AG09309 (cell line): ENCODE measurements at places on chromosomes 1 and 21.
A peak's percentile ranks its signal among the peaks of the same experiment; 100 is the strongest.

GRCh38 chr1:200980452-200980772 lies 43.1 kb downstream of the KIF21B start:
- no peak for DNase-seq

GRCh38 chr1:116008656-116009390 lies 32.5 kb downstream of the SLC22A15 start:
- DNase-seq: no peak

DNA sequence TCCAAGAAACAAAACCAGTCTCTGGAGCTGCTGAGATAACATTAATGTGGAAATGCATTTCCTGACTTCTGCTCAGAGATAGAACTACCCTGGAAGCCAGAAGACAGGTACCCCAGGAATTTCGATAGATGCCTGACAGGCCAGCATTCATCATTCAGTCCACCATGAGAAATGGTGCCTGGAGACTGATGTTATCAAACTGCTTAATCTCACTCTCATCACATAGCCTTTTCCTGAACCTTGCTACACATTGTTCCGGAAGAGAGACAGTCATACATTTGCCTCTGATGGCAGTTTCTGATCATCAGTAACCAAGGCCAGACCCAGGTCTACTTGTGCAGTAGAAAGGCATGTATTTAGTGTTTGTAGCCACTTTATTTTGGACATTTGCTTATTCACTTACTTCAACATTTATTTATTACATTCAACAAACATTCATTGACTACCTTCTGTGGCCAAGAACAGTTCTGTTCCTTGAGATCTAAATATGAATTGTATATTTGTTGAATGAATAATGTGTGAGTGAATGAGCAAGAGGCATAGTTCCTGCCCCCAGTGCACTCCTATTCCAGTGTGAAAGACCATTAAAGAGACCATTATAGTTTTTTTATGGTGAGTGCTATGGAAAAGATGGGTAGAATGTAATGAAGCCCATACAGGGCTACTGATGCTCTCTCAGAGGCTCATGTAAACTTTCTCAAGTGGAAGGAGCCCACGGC lies 485.7 kb downstream of the NUF2 start:
- DNase-seq: no peak

DNA sequence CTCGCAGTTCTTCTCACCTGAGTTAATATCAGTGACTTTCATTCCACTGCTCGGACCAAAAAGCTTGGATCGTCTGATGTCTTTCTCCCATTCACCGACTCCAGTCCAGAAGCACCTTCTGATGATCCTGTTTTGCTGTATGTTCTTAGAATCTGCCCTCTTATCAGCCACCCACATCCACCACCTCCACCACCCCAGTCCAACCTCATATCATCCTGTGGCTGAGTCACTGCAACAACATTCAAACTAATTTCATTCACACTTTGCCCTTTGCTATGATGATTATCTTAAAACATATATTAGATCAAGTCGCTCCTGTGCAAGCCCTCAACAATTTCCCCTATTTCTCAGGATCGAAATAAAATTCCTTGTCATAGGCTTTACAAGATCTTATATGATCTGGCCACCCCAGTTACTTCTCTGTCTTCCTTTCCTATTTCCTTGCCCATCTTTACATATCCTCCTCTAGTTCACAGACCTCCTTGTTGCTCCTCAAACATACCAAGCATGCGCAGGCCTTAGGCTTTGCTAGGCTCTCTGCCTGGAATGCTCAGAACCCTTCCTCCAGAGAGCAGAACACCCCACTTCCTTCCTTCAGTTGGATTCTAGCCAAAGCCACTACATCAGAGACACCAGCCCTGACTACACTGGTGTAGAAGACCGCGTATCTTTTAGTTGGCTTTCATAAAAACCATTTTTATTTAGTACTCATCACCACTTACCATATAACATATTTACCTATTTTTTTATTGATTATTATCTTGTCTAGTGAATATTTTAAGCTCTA lies 335.7 kb upstream of the GREM2 start:
- DNase-seq: no peak

DNA sequence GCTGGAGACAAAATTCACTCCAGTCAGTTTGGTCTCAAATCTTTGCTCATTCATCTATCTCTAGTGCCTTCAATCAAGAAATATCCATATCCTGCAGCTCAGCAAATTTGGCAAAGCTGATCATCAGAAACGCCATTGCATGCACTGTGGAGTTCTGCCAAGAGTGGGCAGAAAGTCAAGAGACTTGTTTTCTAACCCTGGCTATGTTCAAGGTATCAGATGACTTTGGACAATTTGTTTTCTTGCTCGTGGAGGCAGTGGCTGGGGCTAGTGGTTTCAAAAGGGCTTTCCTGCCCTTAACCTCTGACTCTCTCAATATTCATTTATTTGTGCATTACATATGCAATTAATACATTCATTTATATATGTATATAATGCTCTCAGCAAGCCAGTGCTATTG lies 12.8 kb upstream of the LRRC52 start:
- no peak for DNase-seq

- DNase-seq: peak; percentile 20
Measured at GRCh38 chr1:206770531-206771337, at the start of gene IL19. IL19 (plus strand) TSS chr1:206770773; CDS start chr1:206836663, 65,890 bp downstream.

DNA sequence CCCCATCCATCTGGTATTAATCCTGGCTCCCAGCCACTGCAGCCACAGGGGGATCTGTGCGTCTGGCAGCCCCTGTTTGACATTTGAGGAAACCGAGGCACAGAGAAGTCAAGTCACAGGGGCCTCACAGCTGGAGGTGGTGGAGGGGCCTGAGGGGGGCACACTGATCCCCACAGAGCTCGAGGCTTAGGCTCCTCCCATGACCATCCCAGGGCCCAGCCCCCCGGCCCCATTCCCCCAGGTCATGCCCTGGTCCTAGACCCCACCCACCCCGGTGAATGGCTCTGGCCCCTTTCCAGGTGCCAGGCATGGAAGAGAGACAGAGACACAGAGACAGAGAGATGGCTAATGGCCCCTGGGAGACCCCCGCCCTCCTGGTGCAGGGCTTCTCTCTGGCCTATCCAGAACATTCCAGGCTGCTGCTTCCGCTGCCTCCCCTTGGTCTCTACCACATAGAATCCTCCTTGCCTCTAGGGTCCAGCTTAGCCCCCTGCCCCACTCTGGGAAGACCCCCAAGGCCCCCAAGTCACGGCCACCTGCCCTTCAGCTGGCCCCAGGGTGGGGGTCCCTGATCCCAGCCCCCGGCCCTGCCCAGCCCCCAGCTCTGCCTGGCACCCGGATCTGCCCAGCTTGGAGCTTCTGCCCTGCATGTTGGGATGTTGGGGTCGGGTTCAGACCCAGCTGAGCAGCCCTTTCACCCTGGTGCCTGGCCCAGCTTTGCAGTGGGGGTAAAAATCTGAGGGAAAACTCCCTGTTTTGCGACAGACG lies 29.2 kb upstream of the LRRC3 start:
- DNase-seq: no peak

DNA sequence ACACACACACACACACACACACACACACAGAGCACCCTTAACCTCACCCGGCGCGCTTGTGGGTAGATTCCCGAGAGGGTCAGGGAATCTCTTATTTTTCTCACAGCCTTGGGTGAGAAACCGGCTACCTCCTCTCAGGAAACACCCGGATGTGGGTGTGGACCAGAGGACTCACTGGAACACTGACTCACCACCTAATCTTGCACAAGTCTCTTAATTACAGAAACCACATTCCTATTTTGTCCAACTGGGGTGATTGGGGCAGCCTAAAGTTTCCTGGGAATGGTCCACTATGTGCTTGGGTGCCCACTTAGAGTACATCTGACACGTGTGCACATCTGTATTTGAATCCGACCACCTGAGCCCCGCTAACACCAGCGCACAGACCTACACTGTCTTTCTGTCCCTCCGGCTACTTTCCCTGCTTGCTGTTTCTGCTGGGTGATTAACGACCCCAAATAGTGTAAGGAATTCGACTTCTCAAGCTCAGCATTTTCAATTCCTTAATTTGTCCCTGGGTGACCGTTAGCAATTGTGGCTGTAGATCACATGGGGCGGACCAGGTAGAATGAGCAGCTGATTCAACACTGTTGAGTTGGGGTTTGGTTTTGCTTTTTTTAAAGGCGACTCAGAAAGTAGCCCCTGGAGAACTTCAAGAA lies 14.0 kb upstream of the TBX15 start:
- DNase-seq: peak; percentile 82

GRCh38 chr1:26618561-26618960 lies 77.3 kb upstream of the ARID1A start:
- no peak for DNase-seq

DNA sequence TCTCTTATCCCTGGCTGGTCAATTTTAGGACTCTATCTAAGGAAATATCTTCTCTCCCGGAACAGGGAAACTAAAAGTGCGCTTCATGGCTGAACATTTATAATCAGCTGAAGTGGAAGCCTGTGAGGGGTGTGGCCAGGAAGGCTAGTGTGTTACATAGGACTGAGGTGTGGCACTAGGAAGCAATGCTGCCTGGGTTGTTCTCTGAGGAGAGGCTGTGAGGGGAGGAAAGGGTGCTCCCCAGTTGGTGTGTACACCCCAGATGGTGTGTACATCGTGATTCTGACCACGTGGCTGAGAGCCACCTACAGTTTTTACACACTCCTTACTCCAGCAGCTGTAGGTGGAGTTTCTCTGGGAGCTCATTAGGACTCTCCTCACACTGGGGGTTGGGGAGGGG lies 16.3 kb downstream of the NTPCR start:
- DNase-seq: no peak

DNA sequence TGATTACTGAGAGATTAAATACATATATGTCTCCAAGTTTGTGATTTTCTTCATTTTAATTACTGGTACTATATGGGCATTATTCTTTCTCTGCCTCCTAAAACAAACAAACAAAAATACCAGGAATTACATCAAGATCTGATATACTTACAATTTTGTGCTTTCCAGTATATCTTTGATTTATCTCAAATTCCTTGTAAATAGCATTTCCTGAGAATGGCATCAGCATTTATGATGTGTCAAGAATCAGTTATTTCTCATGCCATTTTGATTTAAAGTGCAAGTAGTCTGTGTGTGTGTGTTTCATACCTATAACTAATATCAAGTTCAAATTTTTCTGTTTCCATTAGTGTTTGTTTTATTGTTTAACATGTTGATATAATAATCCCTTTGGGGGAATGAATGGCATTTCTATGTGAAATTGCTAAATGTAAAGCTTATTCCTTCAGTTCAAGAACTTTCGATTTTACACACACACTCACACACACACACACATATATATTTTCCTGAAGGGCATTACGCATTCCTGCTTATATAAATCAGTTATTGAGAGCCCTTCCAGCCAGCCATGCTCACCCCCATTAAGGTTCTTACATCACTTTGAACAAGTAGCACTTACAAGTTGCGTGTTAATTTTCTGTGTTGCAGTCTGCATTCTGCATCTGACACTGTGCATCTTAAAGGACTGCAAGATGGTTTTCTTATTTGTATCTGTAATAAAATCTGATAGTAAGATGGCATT lies 102.7 kb downstream of the NEK7 start:
- DNase-seq: no peak

GRCh38 chr1:184775329-184775728 lies 20.7 kb upstream of the EDEM3 start:
- no peak for DNase-seq
